NCI-H1048 (cell line): ENCODE measurements at places on chromosomes 2 and 18.

GRCh38 chr2:189249901-189250300 is 70.3 kb upstream of the COL5A2 start:
- DNase-seq, result no peak

DNA sequence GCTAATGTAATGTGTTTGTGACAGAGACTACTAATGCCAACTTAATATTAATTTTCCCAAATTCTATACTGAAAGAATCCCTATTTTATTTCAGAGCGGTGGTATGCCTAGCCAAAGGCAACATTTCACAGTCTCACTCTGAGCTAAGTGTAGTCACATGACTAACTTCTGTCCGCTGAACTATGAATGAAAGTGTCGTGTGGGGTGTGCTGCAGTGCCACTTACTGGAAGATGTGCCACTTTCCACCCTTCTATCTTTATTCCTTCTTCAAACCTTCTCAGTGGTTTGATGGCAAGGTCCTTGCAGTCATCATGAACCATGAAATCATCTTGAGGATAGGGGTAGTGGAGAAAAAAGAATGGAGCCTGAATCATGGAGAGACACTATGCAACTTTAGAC is 47.3 kb upstream of the C1D start:
- DNase-seq, result no peak

- DNase-seq, result no peak
Measured at GRCh38 chr2:31831585-31831984, 179.2 kb downstream of the MEMO1 start.

GRCh38 chr18:79789091-79789891 is 8.4 kb upstream of the KCNG2 start:
- DNase-seq, result no peak

GRCh38 chr2:3033315-3033714 is 344.3 kb downstream of the EIPR1 start:
- DNase-seq, result no peak

- no peak for DNase-seq
Measured at GRCh38 chr2:179899666-179900065, 38.3 kb upstream of the ZNF385B start.

- DNase-seq, result peak; percentile 3
Measured at GRCh38 chr2:198314559-198315153, 510.3 kb downstream of the PLCL1 start.

GRCh38 chr2:146228020-146228393 is 1616.8 kb upstream of the ACVR2A start:
- DNase-seq, result no peak

GRCh38 chr2:172819943-172820342 is 84.3 kb downstream of the RAPGEF4 start:
- DNase-seq, result no peak

DNA sequence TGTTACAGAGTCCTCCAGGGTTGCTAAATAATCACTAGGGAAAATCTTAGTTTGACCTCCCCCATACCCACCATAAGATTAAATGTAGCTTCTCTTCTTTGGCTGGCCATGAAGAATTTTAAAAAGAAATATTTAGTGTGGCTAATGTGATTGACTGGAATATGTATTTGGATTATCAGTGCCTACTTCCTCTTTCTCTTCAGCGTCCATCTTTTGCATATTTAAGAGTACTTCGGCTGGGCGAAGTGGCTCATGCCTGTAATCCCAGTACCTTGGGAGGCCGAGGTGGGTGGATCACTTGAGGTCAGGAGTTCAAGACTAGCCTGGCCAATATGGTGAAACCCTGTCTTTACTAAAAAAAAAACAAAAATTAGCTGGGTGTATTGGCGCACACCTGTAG is 28.8 kb downstream of the ADAM23 start:
- DNase-seq, result no peak

DNA sequence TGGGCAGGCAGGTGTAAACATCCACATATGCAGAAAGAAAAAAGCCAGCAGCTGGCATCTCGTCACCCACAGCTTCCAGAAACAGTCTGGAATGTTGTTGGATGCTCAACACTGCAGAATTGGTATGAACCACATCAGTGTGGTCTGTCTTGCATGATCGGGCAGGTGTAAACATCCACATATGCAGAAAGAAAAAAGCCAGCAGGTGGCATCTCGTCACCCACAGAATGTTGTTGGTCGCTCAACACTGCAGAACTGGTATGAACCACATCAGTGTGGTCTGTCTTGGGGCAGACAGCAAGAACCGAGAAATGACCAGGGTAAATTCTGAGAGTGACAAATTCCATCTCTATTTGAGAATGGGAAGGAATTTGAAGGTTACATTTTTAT is 39.6 kb downstream of the DOCK10 start:
- DNase-seq, result no peak

DNA sequence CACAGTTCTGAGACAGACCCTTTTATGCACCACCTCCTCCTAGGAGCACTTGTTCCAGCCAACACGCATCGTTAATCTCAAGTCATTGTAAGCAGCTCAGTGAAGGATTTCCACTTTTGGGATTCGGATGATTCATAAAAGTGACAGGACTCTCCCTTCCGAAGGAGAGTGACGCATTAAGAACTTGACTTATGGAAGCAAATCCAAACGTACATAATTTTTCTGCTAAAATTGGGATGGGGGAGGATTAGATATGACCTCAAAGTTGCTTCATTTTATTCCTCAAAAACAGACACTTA is 165.7 kb downstream of the TWIST2 start:
- no peak for DNase-seq

DNA sequence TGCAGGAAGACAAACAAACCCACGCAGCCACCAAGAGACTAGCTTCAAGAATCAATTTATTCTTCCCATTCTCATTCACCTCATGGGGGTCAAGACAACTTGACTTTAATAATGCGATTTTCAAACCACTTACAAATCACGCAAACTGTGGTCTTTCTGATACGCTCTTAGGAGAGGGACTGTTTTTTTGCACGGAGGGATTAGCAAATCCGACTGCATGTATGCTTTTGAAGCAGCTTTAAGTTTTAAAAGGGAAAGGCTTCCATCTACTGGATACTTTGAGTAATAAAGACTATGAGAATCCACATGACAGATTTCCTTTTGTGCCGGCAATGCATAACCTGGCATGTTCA is 322.9 kb upstream of the KCNJ3 start:
- DNase-seq, result no peak

DNA sequence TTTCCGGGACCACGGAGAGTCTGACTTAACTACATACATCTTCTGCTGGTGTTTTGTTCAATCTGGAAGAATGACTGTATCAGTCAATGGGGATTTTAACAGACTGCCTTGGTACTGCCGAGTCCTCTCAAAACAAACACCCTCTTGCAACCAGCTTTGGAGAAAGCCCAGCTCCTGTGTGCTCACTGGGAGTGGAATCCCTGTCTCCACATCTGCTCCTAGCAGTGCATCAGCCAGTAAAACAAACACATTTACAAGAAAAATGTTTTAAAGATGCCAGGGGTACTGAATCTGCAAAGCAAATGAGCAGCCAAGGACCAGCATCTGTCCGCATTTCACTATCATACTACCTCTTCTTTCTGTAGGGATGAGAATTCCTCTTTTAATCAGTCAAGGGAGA is 23.1 kb downstream of the ICOS start:
- no peak for DNase-seq

DNA sequence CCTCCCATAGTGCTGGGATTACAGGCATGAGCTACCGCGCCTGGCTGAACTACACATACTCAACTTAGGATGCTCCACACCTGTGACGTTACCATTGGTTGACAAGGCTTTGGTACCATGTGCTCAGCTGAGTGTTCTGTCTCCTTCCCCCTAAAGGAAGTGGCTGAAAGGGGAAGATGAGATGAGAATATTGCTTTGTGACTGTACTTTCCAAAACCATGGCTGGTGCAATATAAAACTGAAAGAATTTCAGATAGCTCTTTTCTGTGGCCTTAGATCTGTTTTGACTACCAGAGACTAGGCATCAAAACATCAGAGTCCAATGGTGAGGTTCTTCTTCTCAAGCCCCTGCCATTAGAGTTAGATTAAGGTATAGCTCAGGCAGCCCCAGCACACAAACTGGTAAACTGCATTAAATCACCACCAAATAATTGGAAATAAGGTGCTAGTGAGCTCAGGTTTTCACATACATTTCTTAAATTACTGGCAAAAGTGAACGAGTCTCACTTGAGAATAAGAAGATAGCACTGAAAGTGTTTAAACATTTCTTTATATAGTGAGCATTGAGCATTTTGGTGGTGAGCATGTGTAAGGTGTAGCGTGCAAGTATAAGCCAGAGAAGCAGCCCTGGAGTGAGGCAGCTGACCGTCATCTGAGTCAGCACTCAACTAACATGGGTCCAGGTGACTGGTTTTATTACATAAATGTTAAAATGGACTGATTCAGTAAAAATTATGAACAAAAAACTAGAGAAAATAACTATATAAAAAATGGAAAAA is 113.5 kb upstream of the FZD5 start:
- no peak for DNase-seq

DNA sequence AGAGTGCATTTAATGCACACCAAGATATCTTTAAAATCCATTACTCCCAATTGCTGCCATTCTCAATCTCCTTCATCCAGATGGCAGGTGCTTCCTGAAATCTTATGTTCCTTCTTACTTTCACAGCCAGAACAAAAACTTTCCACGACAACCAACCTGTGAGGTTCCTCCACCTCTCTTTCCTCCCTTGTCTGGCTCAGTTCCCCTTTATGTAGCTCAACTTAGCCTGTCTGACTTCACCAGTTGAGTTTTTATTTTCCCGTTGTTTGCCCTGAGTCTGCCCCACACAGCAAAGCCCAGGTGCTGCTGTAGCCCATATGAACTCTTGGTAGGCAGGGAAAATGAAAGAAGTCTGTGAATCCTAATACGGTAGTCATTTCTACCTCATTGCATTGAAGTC is 112.5 kb downstream of the MREG start:
- no peak for DNase-seq

DNA sequence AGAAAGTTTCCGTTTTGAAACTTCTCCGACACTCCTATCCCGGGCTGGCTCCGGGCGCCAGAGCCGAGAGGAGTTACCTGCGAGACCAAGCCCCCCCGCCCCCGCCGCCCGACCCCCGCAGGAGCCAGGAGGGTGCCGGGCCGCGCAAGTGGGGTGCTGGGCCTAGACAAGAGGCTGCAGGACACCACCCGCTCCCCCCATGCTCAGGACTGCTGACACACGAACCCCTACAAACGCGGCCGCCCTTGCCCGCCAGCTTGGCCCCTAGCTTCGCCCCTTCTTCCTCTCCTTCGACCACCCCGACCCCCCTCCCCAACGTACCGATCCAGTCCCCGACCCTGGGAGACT is 497 bp downstream of the PLA2R1 start:
- no peak for DNase-seq

- no peak for DNase-seq
Measured at GRCh38 chr18:54436501-54436900, 78.8 kb downstream of the C18orf54 start.

- no peak for DNase-seq
Measured at GRCh38 chr18:34803877-34804400, 93.8 kb downstream of the DTNA start.

DNA sequence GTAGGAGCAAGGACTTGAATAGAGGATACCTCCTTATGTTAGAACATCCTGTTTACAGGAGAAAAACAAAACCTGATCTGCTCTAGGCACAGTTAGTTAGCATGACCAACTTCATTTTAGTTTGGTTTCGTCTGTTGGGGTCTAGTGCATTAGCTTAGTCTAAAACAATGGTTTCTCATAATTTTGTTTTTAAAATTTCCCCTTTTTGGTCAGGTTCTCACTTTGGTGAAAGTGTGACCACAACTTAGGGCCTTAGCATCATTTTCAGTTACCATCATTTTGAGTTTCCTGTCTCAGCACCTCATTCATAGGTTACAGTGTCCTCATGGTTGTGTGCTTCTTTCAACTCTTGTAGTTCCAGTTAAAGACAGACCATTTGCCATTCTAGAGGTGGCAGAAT is 1277.0 kb upstream of the SLC39A10 start:
- DNase-seq, result no peak

DNA sequence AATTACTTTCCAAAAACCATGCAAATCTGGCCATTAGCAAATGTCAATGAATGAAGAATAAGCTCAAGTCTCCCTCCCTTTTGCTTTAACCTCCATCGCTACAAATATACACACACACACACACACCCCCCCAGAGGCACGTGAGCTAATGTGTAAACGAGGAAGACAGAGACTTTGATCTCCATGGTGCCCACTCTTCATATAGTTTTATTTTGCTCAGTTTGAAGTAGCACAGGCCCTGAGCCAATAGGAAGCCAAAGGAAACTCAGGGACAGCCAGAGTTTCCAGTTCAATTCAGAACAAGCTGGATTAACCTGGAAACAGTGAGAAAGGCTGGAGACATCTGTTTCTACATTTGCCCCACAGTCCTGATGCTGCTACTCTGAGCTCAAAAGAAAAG is 248.4 kb upstream of the MEIS1 start:
- no peak for DNase-seq

DNA sequence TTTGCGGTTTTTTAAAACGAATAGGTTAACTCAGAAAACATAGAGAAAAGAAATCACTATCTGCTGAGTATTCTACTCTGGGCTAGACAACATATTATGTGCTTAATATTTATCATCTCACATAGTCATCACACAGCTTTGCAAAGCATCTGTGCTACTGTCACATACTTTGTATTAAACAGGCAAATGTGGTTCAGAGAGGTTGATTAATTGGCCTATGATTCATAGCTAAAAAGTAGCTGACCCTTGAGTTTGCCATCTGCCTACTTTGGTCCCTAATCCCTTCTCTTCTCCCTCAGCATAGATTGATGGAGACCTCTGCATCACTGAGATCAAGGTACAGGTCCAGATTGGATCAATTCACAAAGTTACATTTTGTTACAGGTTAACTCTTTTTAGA is 21.4 kb downstream of the ANKRD30B start:
- DNase-seq, result no peak

- no peak for DNase-seq
Measured at GRCh38 chr2:102421890-102422759, 835 bp upstream of the IL18RAP start.
